ENCODE measurements at places on chromosomes 5 and 9. TPM values are rescaled to one million over a fixed set of nuclear protein-coding genes. Genes with fewer than 3 reads are reported as not detected.

Gene ADAMTS12
- not detected for total RNA-seq

Gene PCDHB10
- total RNA-seq: not detected

Gene PCDH1
- total RNA-seq: 0.17 TPM

Gene C5orf52
- total RNA-seq: 0.42 TPM

Gene PHYKPL
- 85.9 TPM for total RNA-seq

Gene FOXD4L5
- not detected for total RNA-seq

Gene BRD3
- total RNA-seq: 32.3 TPM

Gene TAL2
- total RNA-seq: not detected

Gene SPDL1
- 36.9 TPM for total RNA-seq

Gene PCDHA5
- not detected for total RNA-seq

Gene GLRA1
- not detected for total RNA-seq

Gene CNTFR
- total RNA-seq: not detected

Gene FOXI1
- total RNA-seq: not detected

Gene FOXD4L4
- not detected for total RNA-seq

Gene PCDH12
- 2.2 TPM for total RNA-seq

Gene IFNB1
- not detected for total RNA-seq

Gene SARDH
- total RNA-seq: 0.54 TPM

Gene ZNF462
- total RNA-seq: 0.37 TPM

Measured in activated CD4-positive, alpha-beta T cell treated with anti-CD3 and anti-CD28 coated beads, Interleukin-2, amount 10 ng/mL, durations not matched to agents 24 days and 14 days (primary cell).